MCF 10A (cell line): ENCODE measurements at places on chromosomes 11 and 22. TPM values are rescaled to one million over a fixed set of nuclear protein-coding genes. Genes with fewer than 3 reads are reported as not detected.

The OR4D5 gene
- total RNA-seq = not detected in 2 replicates

The TCIRG1 gene
- 10.7 and 12.3 TPM in 2 replicates for total RNA-seq

The RASSF10 gene
- total RNA-seq = not detected in 2 replicates

The MYRF gene
- total RNA-seq = 0.16 TPM in 1 of 2 replicates, not detected in the other

The PVALB gene
- not detected in 2 replicates for total RNA-seq

- peak overlapping the region; percentile 65 for H3K4me3 ChIP-seq
- peak overlapping the region; percentile 99 for H3K27ac ChIP-seq
- H3K4me1 ChIP-seq = peaks cover 87% of the 10 kb centered on the region
These were observed 99.4 kb downstream of the ZBTB16 start for GRCh38 chr11:114158886-114159285.

DNA sequence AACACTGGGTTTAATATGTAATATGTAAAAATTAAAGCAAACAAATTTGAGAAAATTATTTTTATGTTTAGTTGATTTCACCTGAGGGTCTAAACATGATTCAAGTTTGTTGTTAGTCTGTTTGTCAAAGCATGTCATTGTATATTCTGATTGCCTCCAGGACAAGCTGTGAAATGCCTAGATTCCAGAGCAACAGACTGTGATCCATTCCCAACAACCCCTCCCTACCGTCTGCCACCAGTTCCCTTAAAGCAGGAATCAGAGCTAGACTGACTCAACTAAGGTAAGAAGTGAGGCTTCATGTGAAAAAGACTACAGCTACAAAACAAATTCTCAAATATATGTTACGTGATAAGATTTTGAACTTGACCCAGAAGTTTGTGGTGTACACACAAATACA is 304.2 kb downstream of the RAB38 start:
- no peaks in the 10 kb centered on the region for H3K27me3 ChIP-seq
- no peaks in the 10 kb centered on the region for H3K36me3 ChIP-seq
- no peak overlapping the region for H3K4me3 ChIP-seq
- no peak overlapping the region for H3K27ac ChIP-seq
- DNase-seq = no peak

- no peak overlapping the region for H3K4me3 ChIP-seq
- DNase-seq = no peak
- no peaks in the 10 kb centered on the region for H3K36me3 ChIP-seq
- H3K27ac ChIP-seq = no peak overlapping the region
These were observed 25.3 kb upstream of the KRTAP5-6 start for GRCh38 chr11:1671658-1672057.

DNA sequence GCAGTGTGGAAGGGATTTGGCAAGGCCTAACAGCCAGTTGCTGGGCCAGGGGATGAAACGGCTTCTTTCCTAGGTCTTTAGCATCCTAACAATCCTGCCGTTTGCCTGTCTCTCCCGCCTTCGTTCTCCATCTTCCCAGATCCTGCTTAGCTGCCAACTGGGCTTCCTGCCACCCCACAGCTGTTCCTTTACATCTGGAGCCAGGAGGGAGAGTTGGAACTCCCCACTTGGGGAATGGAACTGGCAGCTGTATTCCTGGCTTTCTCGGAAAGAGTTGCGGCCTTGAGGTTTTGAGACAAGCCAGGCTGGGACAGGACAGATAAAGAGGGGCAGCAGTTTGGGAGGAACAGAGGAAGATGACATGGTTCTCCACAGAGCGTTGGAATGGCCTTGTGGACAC is 59.6 kb downstream of the ST3GAL4 start:
- peaks cover 21% of the 10 kb centered on the region for H3K36me3 ChIP-seq
- H3K27me3 ChIP-seq = no peaks in the 10 kb centered on the region
- no peak overlapping the region for H3K4me3 ChIP-seq
- no peak overlapping the region for H3K27ac ChIP-seq
- no peak for DNase-seq

- no peaks in the 10 kb centered on the region for H3K36me3 ChIP-seq
- H3K27me3 ChIP-seq = no peaks in the 10 kb centered on the region
- H3K4me1 ChIP-seq = no peaks in the 10 kb centered on the region
- no peak overlapping the region for H3K4me3 ChIP-seq
These were observed 651.9 kb downstream of the NTM start for GRCh38 chr11:132022285-132022684.
